ENCODE measurements at places on chromosomes 3 and 15.

GRCh38 chr3:55413236-55413635 lies 73.9 kb downstream of the WNT5A start:
- no peak for DNase-seq

DNA sequence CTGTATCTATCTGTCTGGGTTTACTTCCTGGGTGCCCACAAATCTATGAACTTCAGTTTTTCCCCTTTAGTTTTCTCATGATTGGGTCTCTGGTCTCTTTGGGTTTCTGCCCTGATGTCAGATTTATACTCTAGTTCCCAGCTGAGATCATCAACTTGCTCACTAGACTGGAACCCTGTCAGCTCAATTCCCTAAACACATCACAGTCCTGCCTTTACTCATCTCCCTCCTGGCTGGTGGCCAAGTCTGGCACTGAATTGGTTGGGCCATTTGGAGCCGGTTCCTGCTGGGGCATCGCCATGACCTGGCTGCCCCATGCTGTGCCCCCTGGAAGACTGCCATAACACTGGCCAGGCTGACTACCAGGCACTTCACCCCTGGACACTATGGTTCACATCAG lies 345.3 kb downstream of the CHST2 start:
- peak; percentile 48 for DNase-seq

GRCh38 chr15:48090666-48091065 lies 30.1 kb upstream of the SLC24A5 start:
- no peak for DNase-seq

DNA sequence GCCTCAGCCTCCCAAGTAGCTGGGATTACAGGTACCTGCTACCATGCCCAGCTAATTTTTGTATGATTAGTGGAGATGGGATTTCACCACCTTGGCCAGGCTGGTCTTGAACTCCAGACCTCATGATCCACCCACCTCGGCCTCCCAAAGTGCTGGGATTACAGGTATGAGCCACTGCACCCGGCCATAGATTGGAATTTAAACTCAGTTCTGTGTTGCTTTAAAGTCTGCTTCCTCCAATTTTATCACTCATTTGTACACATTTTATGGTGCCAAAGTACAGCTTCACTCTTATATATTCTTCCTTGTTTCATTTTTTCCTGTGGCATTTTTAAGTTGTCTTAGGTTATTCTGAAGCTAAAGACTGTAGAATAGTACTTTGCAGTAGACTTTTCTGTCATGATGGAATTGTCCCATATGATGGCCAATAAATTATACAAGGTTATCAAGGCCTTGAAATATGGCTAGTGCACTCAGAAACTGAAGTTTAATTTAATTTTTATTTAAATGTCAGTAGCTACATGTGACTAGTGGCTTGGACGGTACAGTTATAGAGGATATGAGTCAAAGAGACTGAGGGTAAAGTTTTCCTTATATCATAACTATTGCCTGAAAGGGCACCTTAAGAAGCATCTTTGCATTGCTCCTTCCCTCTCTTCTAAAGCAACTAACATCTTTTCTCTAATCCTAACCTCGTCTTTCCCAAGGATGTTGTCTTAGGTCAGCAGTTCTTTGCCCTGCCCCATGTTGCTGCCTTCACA lies 28.1 kb downstream of the ATP11B start:
- DNase-seq, result no peak

- DNase-seq, result no peak
Observed at GRCh38 chr3:39445927-39446326, 21.6 kb upstream of the MOBP start.

- DNase-seq, result no peak
Observed at GRCh38 chr3:89698208-89698830, 590.9 kb downstream of the EPHA3 start.

- DNase-seq, result no peak
Observed at GRCh38 chr3:112351036-112351435, 18.1 kb downstream of the CD200 start.

DNA sequence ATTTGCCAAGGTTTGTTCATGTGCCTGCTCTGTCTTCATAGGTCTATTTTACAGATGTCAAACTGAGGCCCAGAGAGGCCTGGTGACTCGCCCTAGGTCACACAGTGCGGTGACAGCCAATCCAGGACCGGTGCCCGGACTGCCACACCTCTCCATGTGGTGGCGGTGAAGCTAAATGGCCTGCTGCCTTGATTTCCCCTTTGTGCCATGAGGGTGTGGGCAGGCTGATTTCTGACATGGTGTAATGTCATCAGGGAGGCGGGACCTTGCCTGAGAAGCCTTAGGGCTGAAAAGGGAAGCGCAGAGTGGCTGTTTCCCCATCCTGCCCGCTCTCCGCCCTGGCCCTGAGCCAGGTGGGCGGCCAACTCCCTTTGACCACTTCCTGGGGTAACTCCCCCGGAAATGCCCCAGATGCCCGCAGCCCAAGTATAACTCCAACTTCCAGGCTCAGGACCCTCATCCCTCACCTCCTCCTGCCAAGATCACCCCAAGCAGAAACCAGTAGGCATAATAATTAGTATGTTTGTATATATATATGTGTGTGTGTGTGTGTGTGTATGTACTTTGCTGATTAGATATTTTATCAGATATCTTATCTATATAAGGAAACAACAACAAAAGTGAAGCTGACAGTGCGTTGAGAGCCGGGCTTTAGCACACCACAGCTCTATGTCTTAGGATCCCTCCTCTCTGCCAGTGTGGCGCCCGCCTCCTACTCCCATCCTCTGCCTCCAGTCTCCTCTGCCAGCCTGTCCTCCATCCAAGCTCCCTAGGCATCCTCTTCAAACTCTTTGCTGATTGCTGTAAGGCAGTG lies 63.9 kb downstream of the IQSEC1 start:
- no peak for DNase-seq

DNA sequence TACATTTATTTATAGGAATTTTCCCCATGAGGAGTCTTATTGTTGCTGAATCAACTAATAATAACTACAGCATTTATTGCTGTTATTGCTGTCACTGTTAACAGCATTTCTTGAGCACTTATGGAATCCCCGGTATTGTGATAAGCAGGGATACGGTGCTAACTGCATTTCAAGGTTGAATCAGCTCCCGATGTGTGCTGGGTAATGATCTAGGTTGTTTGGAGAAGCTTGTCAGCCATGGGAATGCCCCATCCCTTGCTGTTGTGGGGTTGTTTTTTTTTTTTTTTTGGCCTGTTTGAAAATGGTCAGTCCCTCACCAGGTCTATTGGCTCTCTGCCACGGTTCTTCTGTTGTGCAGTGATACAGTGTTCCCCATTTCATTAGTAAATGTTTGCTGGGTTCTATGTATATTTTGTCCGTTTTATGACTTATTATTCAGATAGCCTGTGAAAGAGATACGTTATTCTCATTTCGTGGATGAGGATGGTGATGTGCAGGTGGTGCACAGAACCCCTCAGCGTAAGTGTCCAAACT lies 48.5 kb downstream of the MED12L start:
- DNase-seq, result no peak

DNA sequence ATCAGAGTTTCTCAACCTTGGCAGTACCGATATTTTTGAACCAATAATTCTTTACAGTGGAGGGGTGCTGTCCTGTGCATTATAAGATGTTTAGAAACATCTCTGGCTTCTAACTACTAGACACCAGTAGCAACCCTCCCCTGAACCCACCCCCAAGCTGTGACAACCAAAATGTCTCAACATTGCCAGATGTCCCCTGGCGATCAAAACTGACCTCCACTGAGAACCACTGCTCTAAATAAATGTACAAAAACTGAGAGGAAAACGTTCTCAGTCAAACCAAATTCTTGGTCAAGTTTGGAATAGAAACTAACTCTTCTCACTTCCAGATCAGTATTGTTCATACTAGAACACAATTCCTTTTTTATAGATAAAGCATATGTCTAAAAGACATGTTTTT lies 58.5 kb downstream of the GPR160 start:
- no peak for DNase-seq

DNA sequence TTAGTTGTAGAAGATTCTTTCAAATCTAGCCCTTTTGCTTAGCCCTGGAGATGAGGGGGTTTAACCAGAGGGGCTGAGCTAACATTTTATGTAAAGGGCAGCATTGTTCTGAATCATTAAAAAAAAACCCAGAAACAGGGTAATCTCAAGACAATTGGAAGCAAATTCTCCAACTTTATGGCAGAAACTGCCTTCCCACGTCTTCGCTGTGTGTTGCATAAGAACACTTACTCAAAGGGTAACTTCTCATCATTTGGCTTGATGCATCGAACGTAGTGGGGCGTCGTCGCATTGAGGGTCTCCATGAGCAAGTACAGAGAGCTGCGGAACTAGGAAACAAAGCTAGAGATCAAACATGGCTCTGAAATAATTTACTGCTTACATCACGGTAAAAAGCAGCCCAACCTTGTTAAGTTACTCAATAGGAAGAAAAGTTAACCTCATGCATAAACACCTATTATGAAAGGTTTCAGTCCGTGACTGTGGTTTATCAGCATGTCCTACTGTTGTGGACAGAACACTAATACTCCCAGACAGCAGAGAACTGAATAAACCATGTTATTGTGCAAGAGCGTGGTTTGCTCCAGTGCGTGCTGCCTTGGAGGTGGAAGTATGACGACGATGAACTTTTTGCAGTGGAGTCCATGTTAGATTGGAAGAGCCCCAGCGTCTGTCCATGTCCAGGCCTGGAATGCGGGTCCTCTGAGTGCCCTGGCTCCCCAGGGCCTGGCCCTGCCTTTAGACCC lies 48.7 kb downstream of the MYO5C start:
- no peak for DNase-seq

All from fibroblast of skin of scalp (primary cell).